RCC 7860 (cell line): ENCODE measurements at places on chromosomes 1 and 21.

DNA sequence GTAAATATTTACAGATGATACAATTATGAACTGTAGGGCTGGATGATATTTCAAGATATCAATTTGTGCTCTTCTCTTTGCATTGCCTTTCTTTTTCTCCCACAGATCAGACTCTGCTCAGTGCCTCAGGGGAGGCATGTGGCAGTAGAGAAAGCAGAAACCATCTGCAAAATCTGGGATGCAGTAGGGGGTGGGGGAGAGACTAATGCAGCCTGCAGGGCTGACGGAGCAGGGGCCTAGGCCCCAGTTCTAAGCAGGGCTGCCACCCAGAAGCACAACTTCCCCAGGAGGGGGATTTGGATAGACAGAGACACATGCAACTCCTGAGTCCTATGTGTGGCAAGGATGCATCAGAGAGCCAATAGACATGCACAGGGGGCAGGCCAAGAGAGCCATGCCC is 511.6 kb downstream of the SMYD3 start:
- DNase-seq = no peak

- DNase-seq = no peak
Measured at GRCh38 chr1:150545486-150546032, 3.6 kb upstream of the ADAMTSL4 start.

- peak; percentile 36 for DNase-seq
Measured at GRCh38 chr1:108643492-108644335, 17.2 kb downstream of the HENMT1 start.

DNA sequence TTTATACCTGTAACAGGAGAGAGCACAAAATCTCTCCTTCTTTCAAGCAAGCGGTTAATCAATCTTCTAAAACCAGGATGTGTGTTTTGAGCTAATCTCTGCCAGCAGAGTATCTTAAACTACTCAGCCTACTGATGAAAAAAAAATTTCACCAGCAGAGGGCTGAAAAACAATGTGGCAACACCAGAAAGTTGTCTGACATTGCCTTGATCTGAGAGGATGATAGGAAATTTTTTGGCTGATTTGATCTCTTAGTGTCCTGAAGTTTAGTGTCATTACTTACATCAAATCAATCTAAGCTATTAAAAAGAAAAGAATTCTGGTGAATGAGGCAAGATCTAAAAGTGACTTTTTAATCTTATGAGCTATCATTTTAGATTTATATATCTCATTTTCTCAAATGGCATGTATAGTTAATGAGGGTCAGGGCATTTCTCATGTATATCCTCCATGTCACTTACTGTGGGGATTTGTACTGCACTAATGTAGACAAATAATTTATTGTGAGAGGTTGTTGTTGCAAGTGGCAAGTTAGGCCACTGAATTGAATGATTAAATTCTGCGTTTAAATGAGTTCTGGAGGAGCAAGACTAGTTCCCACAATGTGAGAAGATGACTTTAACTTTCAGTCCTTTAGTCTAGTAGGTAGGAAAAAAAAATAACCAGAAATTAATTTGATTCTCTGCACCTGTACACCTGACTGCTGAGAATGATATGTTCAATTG is 10.9 kb downstream of the ADAMTS1 start:
- DNase-seq = no peak

GRCh38 chr1:147172168-147173016 is at the start of gene PRKAB2:
Gene PRKAB2 (minus strand): TSS chr1:147172470. CDS start chr1:147172144, 326 bp downstream.
- peak; percentile 83 for DNase-seq
